ENCODE measurements at places on chromosomes 13 and 19.
A peak's percentile ranks its signal among the peaks of the same experiment; 100 is the strongest.

DNA sequence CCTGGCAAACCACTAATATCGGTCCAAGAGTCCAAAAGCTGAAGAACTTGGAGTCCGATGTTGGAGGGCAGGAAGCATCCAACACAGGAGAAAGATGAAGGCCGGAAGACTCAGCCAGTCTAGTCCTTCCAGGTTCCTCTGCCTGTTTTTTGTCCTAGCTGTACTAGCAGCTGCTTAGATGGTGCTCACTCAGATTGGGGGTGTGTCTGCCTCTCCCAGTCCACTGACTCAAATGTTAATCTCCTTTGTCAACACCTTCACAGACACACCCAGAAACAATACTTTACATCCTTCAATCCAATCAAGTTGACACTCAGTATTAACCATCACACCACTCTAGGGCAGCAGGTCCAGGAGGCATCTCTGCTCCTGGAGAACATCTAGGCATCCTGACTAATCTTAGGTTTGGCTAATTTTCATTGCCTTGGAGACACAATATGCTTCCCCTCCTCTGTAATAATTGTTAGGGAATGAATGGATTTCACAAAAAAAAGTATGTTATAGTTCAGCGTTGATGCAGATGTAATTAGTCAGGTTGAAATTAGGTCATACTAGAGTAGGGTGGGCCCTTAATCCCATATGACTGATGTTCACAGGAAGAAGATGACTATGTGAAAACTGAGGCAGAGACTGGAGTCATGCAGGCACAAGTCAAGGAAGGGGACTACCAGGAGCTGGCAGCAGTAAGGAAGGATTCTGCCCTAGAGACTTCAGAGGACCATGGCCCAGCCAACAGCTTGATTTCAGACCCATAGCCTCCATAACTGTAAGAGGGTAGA, 183.4 kb downstream of the RBM26 start:
- DNase-seq, result no peak

- no peak for DNase-seq
Observed at GRCh38 chr13:93740334-93740733, 513.7 kb downstream of the GPC6 start.

DNA sequence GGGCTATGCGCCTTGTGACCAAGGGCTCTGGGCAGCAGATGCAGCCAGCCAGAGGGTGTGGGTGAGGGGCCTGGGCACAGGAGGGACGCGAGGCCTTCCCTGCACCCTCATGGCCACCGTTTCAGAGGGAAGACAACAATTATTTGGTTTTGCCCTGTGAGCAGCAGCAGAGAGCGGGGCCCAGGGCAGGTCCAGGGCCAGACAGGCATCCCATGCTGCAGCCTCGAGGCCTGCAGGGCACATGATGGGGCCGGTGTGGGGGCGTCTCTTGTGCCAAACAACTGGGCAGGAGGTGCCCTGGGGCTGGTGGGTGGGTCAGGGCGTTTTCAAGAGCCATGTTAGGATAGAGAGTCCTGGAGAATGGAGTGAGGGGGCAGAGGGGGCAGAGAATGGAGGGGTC, 79.4 kb downstream of the SCGB2B2 start:
- DNase-seq, result no peak

- DNase-seq, result no peak
Observed at GRCh38 chr19:49954933-49955332, 6.0 kb downstream of the SIGLEC11 start.

- DNase-seq, result no peak
Observed at GRCh38 chr13:98598043-98598442, 21.1 kb upstream of the STK24 start.

DNA sequence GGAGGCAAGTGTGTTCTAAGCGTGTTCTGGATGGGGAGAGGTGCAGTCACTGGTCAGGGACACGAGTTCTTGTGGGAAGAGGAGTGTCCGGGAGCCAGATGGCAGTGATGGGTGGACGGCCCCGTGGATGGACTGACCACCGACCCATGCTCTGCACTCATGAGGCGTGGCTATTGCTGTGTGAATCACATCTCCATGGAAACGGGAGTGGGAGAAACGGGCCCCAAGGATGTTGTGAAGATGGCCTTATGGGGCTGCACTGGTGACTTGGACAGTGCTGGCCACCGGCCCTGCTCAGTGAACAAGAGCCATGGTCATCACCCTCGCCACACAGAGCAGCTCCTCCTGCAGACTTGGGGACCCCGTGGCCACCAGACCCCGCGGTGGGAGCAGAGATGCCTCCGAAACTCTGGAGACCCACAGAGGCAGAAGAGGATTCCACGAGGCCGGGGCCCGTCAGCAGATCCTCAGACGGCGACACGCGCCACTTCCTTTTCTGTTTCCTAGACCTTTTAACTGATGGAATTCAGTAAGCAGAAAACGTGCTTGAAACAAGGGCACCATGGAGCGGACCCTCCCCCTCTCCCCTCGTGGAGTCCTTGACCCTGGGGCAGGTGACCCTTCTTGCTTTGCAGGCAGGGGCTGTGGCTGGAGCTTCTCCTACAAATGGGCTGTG, 47.5 kb downstream of the GAS6 start:
- no peak for DNase-seq

- DNase-seq, result no peak
Observed at GRCh38 chr19:15828121-15828610, 12.7 kb upstream of the OR10H1 start.

DNA sequence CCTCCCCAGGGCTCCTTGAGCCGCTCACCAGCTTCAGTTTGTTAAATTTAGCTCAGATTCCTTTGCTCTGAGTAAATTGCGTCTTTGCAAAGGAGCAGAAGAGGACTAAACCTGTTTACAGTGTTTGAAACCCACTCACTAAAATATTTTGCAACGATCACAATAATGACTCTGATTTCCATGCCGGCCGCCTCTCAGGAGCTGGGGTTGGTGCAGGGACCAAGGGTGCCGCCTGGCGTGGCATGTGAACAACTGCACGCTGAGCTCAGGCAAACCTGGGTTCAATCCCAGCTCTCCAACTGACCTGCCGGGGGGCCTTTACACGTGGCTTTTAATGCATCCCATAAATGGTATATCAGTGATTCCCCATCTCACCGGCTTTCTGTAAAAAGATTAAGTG, 68.7 kb upstream of the CACNA1A start:
- no peak for DNase-seq

DNA sequence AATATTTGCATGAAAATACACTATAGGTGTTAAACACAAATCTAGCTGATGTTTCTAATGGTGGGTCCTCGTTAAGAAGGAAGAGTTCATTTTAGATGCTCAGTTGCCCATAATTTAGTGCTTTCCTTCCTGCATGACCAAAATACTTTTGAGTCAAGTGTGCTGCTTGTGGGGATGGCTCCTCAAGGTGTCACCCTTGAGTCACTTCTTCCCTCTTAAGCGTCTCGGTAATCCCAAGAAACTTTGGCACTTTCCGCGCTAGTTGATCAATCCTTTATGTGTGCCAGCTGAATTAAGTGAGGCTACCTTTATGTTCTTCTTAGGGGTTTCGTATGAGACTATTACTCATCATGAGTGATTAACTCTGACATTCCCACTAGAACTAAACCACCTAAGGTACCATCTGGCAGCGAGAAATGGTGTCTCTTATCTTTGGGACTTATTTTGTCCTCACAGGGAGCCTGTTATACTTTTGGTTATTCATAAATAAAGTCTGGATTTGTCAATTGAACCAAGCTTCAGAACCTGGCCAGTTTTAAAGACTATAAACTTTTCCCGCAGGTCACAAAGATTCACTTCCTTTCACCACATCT, 106.8 kb downstream of the NHLRC3 start:
- no peak for DNase-seq

DNA sequence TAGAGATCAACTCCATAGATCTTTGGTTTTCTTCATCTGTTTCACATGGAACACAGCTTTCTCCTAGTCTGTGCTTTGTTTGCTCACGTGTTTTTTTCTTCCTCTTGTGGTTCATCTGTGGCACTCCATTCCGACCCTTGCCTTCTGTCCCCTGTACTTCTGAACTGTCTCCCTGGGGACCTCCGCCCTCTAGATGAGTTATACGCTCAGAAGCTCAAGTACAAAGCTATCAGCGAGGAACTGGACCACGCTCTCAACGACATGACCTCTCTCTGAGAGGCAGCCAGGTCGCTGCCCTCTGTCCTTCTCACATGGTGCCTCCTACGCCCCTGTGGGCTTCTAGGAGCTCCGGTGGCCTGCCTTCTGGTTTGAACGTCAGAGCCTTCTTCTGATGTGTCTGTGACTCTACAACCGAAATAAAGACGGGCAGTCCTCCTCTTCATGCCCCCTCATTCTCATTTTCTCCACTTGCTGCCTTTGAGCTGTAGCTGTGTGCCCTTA, 16.6 kb upstream of the RAB8A start:
- DNase-seq, result no peak

DNA sequence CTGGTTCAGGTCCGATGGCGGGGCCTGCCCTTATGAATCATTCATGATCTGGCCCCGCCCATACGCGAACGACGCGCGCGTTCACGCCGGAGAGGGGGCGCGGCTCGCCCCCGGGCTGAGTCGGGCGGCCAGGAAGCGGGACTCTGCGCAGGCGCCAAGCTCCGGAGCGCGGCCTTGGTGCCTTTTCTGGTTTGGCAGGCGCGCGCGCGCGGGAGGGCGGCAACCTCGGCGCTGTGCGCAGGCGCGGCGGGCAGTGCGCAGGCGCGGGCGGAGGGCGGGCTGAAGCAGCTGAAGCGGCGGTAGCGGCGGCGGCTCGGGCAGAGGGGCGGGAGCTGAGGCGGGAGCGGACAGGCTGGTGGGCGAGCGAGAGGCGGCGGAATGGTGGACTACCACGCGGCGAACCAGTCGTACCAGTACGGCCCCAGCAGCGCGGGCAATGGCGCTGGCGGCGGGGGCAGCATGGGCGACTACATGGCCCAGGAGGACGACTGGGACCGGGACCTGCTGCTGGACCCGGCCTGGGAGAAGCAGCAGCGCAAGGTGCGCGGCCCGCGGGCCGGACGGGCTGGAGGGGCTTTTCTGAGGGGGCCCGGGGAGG, at the start of gene ACTN4:
ACTN4 (plus strand) TSS at position 282 of the 598 bp plus-strand sequence; CDS start at position 379, 97 bp downstream.
- DNase-seq, result peak; percentile 99

DNA sequence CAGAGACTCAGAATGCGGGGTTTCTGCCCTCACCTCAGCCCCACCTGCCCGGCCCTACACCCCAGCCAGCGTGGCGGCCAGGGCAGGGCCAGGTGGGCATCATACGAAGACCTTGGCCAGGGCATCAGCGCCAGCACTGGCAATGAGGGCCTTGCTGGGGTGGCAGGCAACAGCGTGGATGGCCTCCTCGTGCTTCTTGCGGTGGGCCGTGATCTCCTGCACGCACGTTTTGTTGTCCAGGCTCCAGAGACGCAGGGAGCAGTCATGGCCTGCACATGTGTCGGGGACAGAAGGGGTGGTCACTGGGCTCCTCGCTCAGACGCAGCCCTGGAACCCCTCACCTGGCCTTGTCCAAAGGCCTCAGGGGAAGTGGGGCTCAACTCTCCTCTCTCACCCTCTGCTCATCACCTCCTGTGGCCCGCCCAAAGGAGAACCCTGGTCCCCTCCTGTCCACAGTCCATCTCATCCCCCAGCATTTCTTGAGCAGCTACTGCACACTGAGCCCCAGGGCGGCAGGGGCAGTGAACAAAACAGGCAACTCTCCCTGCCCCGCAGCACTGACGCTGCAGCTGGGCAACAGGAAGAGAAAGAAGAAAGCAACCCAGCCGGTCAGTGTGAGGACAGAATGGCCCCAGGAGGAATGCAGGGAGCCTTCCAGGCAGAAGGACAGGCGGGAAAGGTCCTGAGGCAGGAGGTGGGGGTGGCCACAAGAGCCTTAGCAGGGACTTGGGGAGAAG, 3.8 kb upstream of the PRKD2 start:
- DNase-seq, result no peak

DNA sequence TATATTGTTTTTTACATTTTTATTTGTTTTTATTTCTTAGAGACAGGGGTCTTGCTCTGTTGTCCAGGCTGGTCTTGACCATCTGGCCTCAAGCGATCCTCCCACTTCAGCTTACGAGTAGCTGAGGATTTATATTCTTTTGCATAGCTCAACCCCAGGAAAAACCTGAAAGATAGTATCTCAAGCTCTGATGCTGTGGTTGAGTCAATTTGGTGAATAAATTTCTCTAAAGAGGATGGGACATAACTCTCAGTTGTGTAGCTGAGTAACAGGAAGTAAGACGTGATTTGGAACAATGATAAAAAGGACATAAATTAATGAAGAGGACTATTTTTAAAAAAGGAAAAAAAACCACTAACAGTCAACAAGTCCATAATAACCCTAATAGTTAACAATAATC, 79.8 kb upstream of the TNFSF11 start:
- DNase-seq, result no peak

DNA sequence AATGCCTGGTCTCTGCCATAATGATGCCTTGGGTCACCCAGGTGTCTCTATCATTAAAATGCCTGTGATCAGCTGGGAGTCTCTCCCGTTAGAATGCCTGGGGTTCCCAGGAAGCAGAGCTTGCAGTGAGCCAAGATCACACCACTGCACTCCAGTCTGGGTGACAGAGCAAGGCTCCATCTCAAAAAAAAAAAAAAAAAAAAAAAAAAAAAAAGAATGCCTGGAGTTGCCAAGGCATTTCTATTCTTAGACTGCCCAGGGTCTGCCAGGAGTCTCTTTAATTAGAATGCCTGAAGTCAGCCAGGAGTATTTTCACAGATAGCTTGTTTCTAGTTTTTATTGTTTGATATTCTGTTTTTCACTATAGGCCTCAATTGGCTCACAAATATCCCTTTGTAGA, 1552.5 kb downstream of the UQCRFS1 start:
- no peak for DNase-seq

DNA sequence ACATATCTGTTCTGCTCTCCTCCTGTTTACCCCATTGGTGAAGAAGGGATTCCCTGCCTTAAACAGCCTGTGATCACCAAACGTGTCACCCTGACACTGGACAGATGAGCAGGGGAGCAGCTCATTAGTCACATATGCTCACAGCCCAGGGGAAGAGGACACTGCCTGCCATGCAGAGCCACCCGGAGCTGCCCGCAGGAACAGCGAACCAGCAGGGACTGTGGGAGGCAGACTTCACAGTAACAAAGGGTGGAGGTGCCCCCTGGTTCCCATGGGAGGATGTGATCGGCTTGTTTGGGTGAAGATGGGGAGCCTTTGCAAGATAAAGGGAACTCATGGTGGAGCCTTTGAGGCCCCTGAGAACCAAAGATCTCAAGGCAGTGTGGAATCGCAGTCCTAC, 88.6 kb upstream of the FARP1 start:
- no peak for DNase-seq

DNA sequence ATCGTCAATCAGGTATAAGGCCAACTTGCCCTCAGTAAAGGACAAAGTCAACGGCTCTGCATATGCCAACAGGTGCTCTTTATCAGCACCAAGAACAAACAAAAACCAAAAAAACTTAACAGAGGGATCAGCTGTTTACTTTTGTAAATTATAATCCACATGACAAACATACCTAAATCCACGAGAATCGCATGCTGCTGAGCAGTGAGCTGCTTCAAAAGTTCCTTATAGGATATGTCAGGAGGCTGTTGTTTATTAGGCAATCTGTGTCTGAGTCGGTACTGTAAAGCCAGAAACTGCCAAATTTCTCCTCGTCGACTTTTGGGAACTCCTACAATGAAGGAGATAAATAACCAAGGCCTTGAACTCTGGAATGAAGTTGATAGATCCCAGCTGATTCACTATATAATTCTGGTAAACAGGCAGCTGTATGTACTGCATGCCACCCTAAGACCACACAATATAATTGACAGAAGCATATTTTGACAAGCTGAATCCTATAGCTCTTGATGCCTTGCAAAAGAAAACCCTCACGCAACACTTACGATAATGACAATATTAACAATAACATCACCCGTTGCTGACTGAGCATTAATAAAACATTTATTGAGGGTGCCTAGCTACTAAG, 179.8 kb downstream of the TBC1D4 start:
- no peak for DNase-seq

All from stimulated activated CD8-positive, alpha-beta memory T cell treated with anti-CD3 and anti-CD28 coated beads, Interleukin-15, amount 100 ng/mL, for 1 hour (primary cell).